Effector CD4-positive, alpha-beta T cell (primary cell): ENCODE measurements at places on chromosomes 11 and 22.
A peak's percentile ranks its signal among the peaks of the same experiment; 100 is the strongest.

DNA sequence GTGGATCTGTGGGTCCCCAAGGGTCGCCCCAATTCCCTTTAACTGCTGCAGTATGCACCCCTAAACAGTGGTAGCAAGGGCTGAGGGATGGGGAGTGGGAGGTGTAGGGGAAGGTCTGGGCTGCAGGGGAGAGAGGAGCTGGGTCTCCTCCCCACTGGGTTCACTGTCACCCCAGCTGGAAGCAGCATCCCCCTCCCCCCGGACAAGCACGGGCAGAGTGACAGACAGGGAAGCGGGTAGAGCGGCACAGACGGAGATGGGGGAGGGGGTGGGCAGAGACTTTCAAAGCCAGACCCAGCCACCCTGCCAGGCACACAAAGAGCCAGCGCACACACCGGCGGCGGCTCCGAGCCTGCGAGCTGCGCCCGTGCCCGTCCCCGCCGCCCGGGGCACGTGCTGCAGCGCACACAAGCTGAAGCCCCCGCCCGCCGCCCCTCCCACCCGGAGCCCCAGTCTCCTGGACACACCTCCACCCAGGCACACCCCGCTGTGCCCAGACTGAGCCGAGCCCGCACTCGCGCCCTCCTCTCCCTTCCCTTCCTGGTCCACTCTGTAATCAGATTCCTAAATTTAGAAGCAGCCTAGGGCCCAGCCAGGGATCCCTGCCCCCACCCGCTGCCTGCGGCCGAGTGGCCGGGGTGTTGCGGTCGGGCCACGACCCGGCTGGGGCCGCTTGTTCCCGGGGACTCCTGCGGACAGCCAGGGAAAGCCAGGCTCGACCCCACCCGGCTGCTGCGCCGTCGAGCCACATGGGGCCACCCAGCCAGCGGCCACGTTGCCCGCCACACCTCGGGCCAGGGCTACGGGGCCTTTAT is 935 bp upstream of the RCOR2 start:
- peak; percentile 22 for DNase-seq

GRCh38 chr22:35212996-35213395 is 44.3 kb upstream of the HMGXB4 start:
- no peak for DNase-seq

DNA sequence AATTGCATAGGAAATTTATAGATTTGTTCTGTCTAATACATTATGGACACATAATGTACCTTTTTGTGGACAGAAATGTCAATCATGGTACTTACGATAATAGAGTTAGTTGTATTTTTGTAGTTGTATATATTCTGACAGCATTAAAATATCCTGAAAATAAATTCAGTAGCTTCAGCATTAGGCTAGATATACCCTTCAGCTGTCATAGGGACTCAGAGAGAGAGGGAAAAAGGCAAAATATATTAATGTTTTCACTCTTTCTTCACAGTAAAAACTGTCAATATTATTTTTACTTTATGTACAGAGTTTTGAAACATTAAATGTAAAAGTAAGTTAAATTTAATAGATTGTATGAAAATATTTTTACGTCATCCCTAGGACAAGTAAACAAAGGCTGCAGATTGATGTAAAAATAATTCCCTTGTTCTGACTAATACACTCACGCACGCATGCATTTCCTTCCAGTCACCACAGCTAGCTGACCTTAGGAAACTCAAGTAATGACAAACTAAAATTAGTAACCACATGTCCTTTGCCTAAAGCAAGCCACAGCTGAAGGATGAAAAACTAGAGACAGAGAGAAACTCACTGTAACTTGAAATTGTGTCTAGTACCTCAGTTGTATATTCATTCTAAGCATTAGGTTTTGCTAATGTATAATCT is 104.7 kb upstream of the CARD18 start:
- DNase-seq: no peak

GRCh38 chr11:119196833-119197483 is 9.2 kb upstream of the CBL start:
- DNase-seq: peak; percentile 57

GRCh38 chr11:93526346-93526633 is 16.9 kb downstream of the SMCO4 start:
- DNase-seq: no peak

- no peak for DNase-seq
Observed at GRCh38 chr11:57547854-57548377, 10.5 kb downstream of the SMTNL1 start.

DNA sequence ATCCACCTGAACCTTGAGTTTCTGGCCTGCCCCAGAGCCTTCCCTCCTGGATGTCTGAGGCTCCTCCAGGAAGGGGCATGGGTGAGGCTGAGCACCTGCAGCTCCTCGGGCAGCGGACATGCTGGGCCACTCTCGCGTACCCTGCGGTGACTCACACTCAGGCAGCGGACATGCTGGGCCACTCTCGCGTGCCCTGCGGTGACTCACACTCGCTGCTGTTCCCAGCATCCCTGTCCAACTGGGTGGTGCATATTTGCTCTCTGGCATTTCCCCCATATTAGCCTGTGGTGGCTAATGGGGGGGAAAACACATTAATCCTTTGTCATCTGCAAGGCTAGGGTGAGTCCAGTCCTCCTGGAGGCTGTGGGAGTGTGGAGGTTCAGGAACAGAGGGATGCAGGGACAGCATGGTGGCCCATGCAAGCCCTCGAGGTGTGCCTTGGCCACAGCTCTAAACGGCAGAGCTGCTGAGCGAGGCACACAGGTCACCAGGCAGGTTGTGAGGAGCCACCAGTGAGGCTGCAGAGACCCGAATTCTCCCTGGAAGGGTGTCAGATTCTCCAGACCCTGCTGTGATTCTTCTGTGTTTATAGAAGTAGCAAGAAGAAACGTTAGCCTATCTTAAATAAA is 728.1 kb downstream of the BRD1 start:
- DNase-seq: no peak

DNA sequence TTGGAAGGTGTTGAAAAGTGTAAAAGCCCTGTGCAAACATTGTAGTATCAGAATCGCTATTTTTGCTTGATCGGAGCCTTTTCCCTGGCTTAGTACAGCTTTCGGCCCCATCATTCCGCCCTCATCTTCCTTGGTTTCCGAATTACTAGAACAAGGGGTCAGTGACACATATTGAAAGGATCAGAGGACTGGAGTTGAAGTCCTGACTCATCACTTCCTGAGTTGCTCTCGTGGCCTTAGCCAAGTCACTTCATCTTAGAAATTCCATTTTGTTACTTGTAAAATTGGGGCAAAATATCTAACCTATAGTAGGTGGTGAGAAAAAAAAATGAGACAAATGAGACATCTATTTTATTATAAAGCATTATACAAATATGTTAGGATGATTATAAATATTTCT is 375.0 kb downstream of the NTM start:
- DNase-seq: no peak

GRCh38 chr11:62142921-62143320 is 19.1 kb downstream of the INCENP start:
- DNase-seq: no peak

- DNase-seq: peak; percentile 64
Observed at GRCh38 chr11:14905104-14906033, 13.3 kb upstream of the CYP2R1 start.

DNA sequence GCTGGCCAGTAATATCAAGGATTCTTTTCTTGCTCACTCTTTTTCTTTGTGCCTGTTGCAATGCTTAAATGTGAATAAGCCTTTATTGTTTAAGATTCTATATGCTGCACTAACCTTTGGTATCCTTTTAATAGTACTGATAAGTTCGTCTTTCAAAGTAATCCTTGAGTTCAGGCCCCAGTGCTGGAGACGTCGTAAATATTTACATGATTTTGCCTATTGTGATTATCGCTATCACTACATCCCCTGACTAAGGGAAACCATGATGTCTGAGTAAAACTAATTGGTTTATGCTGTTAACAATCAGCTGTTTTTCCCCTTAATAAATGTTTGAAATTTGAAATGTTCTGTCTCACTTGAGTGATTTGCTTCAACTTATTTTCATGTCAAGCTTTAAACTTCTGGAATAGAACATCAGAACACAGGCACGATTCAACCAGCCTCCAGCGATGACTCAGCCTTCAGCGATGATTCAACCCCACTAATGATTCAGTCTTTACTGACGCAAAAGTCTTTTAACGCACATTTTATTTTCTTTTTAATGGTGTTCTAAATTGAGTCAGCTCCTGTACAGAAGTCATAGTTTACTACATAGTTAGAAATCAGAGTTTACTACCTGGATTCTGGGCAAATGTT is 3.9 kb downstream of the HTATIP2 start:
- no peak for DNase-seq

DNA sequence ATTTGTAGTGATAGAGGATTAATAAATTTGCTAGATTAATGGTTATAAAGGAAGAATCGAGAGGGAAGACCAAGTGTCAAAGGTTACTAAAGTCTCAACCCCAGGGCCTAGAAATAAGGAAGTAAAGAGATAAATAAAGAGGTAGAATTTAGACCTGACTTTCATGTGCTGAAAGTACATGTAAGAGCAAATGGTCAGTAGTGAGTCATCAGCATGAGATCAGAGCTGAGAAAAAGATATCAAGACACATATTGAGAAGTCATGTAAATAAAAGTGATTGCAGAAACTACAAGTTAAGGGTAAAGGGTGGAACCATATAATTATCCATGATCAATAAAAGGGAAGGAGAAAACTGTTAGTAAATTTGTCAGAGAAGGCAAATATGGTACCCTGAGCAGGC is 1.4 kb upstream of the OR8B8 start:
- no peak for DNase-seq

DNA sequence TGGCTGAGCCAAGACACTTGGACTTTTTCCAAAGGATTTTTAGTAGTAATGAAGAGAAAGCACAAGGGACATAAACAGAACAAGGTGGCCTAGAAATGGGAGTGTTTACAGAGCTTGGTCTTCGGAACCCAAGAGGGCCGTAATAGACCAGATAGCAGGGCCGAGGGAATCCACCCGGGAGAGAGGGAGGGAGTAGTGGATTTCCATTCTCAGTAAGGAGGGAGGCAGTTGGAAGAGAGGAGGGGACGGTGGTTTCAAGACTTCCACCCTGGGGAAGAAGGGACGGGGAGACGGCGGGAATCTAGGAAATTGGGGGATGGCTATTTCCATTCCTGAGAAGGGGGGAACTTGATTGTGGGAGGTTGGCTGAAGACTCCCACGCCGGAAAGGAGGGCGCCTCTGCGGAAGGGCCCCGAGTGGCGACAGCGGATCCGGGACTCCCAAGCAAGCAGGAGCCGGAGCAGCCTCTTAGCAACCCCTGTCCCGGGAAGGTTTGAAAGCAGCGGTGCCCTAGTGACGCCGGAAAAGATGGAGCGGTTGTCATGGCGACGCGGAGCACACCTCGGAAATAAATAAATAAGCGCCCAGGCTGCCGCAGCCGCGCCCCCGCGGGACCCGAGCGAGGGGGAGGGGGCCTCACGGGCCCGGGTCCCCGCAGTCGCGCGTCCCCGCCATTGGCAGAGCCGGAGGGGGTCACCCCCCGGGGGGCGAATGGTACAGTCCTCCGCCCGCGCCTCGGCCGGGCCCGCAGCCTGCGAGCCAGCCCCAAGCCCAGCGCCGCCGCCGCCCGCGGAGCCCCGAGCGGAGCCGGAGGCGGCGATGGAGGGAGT is 31.6 kb downstream of the EIF3F start:
- peak; percentile 73 for DNase-seq

- DNase-seq: no peak
Observed at GRCh38 chr11:2110521-2110920, 28.7 kb downstream of the IGF2 start.

DNA sequence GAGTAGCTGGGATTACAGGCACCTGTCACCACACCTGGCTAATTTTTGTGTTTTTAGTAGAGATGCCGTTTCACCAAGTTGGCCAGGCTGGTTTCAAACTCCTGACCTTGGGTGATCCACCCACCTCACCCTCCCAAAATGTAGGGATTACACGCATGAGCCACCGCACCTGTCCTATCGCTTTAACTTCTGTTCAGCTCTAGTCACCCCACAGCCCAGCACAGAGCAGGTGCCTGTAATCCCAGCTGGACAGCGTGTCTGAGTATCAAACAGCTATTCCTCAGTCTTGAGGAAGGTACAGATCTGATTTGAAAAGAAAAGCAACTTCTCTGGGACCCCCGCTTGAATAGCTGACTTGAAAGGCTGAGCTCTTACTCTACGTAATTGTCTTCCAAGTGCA is 149.1 kb downstream of the CTTN start:
- DNase-seq: no peak

- DNase-seq: no peak
Observed at GRCh38 chr11:64613648-64614047, 22.6 kb downstream of the SLC22A12 start.

DNA sequence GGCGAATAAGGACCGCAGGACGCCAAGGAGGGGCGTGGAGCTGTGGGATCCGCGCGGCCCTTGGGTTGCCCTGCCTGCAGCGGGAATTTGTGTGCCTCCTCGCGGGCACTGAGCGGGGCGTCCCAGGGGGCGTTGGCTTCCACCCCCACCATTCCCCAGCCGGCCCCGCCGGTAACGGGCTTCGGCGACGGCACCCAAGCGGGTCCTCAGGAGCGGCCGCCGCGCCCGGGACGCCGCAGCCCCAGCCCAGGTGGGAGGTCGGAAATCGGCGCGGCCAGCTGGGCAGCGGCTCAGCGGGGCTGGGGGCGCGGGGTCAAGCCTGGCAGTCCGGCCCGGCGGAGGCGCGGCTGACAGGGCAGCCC is 320 bp downstream of the CLTCL1 start:
- DNase-seq: peak; percentile 10

- DNase-seq: no peak
Observed at GRCh38 chr11:86196913-86197312, 47.6 kb upstream of the EED start.

GRCh38 chr11:1459219-1459575 is 27.4 kb downstream of the MOB2 start:
- no peak for DNase-seq

DNA sequence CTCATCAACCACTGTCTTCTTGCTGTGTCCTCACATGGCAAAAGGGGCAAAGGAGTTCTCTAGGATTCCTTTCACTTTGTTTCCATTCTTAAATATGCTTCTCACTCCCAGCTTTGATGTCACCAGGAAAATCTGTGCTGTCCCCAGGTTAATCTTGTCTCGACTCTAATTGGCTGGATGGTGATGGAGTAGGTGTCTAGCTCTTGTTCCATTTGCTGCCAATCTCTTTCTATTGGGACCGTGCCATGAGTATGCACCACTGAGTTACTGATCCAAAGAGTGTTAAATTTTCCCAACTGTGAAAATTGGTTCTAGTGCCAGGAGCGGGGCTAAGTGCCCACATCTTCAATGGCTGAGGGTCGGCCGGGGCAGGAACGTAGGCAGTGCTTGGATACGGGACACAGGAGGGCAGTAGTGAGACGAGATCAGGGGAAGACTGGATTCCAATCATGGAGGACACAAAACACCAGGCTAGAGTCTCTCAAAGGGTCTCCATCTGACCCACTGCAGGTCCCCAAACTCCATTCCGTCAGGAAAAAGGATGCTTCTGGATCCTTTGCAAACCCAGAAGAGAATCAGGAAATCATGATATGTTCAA is 47.7 kb upstream of the CSNK2A3 start:
- DNase-seq: no peak

DNA sequence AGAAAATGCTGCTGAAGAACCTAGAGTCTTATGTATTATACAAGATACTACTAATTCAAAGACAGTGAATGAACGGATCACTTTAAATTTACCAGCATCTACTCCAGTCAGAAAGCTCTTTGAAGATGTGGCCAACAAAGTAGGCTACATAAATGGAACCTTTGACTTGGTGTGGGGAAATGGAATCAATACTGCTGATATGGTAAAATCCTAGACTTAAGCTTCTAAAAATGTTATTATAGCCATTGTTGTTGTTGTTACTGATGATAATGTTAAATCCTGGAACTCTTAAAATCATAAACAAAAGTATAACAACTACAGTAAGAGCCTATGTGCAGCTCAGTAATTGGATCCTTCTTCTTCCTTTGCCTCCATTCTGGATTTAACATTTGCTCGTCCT is 38.4 kb downstream of the USP47 start:
- DNase-seq: no peak

GRCh38 chr22:45314786-45315185 is 5.1 kb downstream of the FAM118A start:
- no peak for DNase-seq
